Karpas-422 (cell line): ENCODE measurements at places on chromosomes 2 and 18.

DNA sequence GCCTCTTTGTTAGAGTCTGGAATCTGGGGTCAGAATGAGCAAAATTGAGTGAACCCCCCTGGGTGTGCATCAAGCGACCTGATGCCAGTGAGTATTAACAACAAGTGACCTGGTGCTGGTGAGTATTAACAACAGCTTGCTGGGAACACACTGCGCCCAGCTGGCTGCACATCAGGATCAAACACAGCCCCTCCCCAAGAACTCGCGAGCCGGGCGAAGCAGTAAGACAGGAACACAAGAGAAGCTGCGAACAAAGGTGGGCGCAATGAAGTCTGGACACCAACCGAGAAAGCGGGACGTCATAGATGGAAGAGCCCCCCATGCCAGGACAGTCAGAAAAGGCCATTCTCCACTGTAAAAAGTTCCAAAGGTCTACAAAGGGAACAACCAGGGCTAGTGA is 34.3 kb downstream of the CRACDL start:
- no peak for DNase-seq

DNA sequence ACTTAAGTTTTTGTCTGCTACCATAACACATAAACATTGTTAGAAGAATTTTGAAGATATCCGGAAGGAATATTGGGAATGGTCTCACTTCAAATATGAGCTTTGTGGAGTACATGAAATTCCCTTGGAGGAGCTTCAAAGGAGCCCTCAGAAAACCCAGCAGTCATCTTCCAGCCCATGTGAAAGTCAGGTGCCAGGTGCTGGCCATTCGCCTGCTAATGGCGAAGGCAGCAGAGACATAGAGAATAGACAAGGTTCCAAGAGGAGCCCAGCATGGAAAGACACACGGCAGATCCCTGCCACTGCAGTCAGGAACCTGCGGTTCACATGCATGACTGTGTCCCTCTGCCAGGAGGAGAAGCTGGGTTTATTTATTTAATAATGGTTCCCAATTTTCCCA is 40.0 kb upstream of the EPG5 start:
- DNase-seq, result no peak

DNA sequence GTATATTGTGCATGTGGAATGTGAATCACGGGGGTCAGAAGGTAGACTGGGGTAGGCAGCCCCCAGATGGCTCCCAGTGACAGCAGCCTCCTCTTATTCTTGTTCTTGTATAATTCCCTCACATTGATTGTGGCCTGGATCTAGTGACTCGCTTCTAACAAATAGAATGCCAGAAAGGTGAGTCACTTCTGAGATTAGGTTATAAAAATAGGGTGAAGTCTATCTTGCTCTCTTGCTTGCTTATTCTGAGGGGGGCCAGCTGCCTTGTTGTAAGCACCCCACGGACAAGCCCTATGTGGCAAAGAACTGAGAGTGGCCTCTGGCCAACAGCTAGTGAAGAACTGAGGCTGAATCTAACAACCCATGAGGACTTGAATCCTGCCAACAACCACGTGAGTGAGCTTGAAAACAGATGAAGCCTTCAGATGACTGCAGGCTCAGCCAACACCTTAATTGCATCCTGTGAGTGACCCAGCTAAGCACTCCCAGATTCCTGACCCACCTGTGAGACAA is 15.6 kb upstream of the RMND5A start:
- no peak for DNase-seq

DNA sequence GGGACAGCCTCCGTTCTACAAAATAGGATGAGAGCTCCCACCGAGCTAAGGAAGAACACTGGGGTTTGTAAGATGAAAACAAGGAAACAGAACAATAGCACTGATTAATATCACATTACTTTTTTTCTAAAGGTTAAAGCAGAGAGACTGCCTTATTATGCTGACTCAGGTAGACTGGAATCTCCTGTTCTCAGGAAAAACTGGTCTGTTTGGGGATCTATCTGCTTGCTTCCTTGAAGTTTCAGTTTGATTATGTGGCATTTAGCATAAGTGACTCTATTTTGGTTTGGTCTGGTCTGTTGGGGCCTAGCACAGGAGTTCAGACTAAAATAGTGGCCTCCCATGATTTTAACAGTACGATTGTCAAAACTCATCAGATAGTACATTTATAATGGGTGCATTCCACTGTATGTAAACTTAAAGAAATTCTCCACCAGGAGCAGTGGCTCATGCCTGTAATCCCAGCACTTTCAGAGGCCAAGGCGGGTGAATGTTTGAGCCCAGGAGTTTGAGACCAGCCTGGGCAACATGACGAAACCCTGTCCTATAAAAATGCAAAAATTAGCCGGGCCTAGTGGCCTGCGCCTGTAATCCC is 64.1 kb upstream of the NDUFV2 start:
- DNase-seq, result no peak

DNA sequence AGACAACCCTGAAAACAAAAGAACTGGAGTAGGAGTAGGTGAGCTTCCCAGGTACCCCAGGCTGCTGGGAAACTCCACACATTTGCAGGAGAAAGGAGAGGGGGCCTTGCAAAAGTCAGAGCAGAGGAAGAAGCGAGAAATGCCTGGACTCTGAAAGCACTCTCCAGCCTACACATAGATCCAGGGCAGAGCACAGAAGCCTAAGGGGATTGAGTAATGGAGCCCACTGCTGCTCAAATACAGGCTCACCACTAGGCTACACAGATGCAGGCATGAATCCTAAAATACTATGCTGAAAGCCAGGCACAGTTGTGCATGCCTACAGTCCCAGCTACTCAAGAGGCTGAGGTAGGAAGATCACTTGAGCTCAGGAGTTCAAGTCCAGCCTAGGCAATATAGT is 33.4 kb downstream of the OSBPL1A start:
- DNase-seq, result no peak

DNA sequence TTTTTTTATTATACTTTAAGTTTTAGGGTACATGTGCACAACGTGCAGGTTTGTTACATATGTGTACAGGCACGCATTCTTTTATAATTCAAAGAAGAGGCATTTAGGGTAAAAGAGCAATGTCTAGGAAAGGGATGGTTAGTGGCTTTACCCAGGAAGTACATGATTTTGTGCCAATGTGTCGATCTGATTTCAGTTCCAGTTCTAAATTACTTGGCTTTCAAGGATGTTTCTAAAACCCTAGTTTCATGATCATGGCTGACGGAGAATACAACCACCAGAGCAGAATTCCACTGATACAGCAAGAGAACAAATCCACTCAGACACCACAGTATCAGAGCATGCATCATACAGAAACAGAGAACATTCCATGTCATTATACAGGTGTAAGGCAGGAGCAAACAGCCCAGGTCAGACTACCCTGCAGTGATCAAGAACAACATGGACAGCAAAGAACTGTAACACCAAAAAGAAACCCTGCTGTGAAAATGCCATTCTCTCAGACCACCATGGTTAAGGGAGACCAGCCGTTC is 116.7 kb upstream of the STK17B start:
- DNase-seq, result no peak
